ENCODE measurements at places on chromosomes 3 and 15.

DNA sequence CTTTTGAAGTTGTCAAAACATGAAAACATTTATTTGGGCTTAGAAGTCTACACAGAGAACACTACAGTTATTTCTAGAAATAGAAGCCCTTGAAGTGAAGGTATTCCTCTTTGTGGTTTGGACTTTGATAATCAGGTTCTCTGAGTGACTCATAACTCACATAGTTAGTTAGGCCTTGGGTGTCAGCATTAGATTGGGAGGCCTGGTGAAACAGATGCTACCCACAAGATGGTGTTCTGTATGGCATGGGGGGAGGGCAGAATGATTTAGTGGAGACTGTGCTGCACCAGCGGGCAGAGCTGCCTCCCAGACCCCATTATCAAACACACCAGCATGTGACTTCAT, 108.9 kb upstream of the ETV5 start:
- DNase-seq: no peak

DNA sequence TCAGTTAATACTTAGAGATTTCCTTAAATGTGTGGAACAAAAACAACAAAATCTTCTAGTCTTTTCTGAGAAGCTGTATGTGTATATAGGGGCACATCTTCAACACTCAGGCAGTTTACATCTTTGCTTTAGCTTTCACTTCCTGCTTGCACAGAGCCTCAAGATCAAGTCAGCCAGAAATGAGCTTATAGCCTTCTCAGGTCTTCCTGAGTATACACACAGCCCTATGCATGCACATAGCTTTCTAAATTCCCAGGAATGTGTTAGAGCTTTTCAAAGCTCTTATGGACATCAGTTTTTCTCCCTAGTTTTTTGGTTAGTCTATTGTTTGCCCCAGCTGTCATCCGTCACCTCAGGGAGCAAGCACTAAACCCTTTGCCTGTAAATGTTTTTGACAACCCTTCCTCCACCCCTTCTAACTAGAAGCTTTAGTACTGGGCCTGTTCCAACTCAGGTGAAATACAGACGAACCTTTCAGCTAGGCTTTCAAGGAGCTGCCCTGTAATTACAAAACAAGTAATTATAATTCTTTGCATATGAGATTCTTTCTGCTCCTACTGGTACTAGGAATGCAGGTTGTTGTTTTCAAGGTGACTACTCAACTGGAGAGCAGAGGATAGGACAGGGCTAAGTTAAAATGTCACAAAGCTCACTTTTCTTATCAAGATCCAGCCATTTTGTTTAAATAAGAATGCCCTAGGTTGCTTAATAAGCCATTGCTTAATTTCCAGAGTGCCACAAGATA, 22.6 kb upstream of the MTMR10 start:
- no peak for DNase-seq

GRCh38 chr3:149009732-149010131, 18.4 kb downstream of the GYG1 start:
- peak; percentile 61 for DNase-seq

DNA sequence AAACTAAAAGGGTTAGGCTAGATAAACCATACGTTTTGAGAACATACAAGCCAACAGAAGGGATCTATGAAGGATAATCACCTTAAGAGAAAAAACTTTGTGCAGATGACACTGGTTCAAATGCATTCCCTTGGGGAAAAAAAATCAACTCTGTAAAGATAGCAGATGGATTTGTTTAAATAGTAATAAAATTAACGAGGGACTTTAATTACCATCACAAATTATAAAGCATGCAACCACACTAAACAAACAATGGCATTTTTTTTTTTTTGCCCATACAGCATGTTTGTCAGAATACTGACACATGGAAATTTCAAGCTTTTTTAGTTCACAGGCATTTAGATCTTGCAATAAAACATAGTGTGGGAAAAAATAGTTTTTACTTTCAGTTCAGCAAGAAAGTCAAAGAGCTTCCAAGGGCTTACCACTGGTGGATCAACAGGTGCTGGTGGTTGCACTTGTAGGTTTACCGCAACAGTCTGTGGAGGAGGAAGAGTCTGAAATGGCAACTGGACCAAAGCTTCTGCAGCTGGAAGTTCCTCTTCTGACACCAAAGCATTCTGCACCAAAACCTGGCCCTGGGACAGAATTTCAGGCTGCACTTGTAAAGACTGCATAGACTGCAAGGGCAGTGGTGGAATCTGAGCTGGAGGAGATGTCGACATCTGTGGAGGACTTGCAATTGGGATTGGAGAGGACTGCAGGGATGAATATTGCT, 53.1 kb downstream of the PHC3 start:
- peak; percentile 1 for DNase-seq

DNA sequence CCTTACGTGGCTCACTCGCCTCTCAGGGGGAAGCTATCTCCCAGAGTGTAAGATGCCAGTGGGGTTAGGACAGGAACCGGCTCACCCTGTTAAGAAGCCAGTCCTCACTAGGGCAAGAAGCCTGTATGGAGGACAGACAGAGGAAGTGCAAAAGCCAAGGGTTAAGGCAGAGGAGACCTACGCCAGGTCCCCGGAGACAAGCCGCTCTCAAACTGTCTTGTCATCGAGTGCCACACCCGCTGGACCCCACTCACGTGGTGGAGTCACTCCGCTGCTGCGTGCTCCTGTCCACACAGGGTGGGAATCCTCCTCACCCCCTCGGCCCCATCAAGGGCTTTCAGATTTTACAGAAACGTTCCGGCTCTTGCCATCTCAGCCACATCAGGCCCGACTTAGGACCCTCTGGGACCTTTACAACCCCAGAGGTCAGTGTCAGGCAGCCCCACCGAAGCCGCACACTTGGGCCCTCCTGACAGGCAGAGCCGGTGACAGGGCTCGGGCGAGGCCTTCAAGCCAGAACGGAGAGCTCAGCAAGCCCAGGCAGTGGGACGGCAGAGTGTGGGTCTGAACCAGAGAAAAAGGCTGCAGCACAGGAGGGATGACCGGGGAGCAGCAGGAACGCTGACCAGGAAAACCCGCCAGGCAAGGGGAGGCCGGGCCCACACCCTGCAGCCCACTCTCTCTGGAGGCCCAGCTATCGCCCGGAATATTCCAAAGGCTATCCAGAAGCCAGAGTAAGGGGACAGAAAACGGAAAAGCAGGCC, 61.7 kb downstream of the XXYLT1 start:
- DNase-seq: no peak
